Activated T-helper 17 cell treated with anti-CD3 and anti-CD28 coated beads, Interleukin-2, amount 50 U/mL, for 72 hours (primary cell): ENCODE measurements at places on chromosomes 2 and 18. TPM values are rescaled to one million over a fixed set of nuclear protein-coding genes. Genes with fewer than 3 reads are reported as not detected.

DNA sequence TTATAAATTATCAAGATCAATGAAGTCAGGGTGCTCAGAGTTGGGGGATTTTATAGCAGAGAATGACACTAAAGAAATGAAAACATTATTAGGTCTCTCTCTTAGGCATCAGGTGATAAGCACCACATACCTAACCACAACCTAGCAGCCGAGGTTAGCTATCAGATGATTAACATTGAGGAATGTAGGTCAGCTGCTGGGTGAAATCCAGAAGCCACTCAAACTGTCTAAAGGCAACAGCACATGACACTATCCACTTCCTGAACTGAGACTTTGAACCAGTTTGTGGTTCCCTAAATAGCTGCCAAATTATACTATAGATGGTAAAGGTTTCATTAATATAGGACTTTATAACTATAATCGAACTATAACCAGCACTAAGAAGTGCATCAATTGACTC lies 4.7 kb downstream of the EPG5 start:
- peak; percentile 77 for ATAC-seq

DNA sequence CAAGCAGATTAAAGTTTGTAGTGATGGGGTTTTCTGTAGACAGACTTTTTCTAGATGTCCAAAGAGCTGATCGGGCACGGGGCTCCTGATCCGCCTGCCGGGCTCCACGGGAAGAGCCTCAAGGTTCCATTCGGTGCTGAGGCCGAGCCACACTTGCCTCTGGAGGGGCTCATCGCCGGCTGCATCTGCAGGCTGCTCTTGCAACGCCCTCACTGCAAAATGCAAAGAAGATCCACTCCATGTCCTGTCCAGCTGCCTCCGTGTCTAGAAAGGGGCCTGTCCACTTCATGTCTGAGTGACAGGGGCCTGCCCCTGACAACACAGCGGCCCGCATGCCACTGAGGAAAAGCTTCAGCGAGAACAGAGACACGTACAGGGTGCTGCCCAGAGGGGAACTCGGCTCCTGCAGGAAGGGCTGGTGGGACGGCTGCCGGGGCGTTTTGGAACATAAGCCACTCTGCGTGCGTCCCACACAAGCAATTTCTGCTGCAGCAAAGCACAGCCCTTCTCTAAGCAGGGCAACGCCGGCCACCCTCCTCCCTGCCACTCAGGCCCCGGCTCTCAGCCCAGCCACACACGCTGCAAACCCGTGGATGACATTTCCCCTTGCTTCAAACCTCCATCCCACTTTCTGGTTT lies 53.6 kb upstream of the CTDP1 start:
- no peak for ATAC-seq

- no peak for ATAC-seq
Observed at GRCh38 chr2:241071677-241072111, 30.4 kb downstream of the MTERF4 start.

- no peak for ATAC-seq
Observed at GRCh38 chr18:11785444-11786055, 65.7 kb upstream of the CHMP1B start.

Gene DUSP19
- total RNA-seq = 2.1 TPM

GRCh38 chr2:158997037-158997790 lies 28.8 kb downstream of the TANC1 start:
- ATAC-seq = no peak

DNA sequence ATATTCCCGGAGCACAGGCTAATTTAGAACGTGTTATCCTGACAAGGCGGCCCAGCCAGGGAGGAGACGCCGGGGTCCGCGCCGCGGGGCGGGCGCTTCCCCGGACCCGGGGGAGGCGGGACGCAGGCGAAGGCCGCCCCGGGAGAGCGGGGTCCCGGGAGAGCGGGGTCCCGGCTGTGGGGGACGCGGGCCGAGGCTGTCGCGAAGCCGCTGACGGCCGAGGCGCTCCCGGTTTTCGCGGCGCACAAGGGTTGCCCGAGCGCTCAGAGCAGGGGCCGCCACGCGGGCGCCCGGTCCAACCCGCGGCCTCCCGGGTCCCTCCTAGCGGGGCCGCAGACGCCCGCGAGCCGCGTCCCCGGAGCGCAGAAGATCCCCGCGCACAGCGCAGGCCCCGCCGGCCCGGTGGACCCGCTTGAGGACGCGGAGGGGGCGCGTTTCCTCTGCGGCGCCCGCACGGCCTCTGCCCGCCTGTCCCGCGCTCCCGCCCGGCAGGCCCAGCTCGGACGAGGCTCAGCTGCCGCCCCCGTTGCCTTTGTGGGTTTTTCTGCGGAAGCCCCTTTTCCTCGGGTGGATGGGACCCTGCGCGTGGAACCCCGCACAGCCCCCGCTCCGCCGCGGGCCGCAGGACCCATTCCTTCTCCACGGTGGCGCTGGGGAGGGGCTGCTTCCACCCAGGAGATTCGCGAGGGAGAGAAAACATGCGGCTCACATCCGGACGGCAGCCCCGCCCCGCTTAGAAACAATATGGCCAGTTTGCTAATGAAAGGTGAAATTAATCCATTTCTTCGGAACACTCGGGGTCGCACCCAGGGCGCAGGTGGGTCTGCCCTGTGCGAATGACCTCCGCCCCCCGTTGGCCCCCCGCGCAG lies 9.6 kb upstream of the KCNG2 start:
- ATAC-seq = no peak

Gene SPAST
- total RNA-seq = 12.5 TPM

DNA sequence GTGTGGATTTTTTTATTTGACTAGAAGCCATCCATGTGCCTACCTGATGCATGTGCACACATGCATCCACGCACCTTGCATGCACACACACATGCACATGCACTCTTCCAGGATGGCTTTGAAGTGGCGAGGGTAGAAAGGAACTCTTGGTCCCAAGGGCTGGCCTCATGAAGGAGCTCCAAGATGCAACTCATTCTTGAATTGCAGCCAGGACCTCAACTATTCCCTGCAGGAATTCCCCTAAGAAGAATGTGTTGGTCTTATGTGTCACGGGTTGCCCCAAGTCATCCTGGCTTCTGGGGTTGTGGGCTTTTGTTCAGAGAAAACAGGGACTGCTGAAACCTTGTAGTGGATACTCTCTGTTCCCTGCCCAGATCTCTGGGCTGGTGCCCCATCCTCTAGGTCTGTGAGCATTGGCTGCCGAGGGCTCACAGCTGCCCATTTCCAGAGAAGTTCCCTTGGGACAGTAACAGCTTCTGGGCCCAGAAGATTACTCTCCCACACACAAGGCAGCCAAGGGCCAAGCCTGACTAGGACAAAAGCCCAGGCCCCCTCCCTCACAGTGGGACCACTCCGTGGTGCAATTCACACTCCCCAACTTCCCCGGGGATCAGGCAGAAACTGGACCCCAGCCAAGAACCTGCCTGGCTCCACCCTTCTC lies 137.6 kb downstream of the COPS8 start:
- no peak for ATAC-seq

DNA sequence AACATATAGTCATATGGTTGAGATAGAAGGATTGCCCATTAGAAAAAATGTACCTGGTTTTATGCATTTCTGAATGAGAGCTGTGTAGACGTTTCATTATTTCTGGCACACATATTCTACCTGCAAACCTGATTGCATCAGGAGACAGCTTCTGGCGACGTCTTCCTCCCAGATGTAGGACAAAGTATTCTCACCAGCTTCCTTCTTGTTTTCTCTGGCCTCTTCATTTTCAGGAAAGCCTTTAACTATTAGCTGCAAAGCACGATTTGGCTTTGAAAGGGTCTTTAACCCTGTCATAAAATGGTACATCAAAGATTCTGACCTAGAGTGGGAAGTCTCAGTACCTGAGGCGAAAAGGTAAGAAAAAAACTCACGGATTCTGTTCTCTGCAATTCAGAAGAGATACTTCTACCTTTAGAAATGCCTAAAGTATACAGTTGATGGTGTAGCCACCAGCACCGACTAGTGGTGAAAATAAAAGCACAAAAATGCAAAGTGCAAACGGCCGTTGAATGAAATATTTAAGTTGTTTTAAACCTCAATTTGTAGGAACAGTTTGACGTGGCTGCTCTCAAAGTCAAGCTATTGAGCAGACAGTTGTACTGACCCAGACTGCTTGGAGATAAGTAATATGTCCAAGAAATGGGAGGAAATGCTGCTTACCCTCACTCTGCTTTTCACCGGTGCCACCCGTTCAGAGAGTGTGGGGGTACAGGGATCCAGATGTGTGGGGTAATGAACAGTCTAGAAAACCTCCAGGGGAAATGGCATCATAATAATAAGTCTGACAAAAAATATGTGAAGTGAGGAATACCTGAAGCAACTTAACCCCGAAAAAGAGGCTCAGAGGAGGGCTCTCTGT lies 20.2 kb downstream of the IL18RAP start:
- ATAC-seq = peak; percentile 79

DNA sequence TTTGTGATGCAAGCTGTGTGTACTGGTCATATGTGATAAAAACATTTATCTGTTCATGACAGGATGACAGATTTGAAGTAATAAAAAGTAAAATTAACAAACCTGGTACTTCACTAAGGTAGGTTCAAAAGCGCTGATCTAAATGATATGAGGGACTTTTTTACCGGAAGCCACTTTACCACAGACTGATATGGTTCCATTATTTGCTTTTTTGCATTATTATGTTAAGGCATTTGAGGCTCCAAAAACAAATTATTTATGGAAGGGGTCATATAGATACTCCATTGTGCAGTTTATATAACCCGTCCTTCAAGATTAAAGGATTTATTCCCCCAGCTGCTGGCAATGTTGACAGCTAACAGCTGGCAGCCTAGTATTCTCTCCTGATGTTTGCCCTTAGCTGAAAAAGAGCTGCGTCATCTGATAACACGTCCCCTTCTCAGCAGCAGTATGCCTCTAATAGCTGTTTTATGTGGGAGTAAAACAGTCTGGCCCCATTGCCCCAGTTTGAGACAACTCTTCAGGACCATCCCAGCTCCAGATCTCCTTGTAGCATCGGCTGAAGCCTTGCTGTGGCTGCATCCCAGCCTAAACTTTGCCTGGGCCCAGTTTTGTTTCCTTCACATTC lies 84.8 kb upstream of the XIRP2 start:
- ATAC-seq = no peak

DNA sequence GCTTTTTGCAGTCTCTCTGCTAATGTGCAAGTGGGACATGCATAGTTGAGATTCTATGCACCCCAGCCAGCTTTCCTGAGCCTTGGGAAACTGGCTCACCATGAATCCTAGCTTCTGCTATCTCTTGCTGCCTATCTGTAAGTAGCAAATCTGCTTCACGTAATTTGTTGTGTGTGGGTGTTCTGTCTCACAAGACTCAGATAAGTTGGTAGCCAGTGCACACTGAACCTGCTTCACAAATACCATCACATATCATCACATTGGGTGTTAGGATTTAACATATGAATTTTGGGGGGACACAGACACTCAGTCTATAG lies 13.9 kb upstream of the VRK2 start:
- no peak for ATAC-seq

GRCh38 chr2:62968168-62968567 lies 82.5 kb upstream of the OTX1 start:
- ATAC-seq = no peak

Gene CDK15
- not detected for total RNA-seq

Gene EIF4E2
- total RNA-seq = 44.3 TPM

GRCh38 chr2:200352636-200353035 lies 46.1 kb downstream of the SPATS2L start:
- ATAC-seq = no peak

Gene GKN1
- not detected for total RNA-seq
